ENCODE measurements at places on chromosomes 12 and 14.

- no peak for DNase-seq
These were observed at the start of gene RTN1 for GRCh38 chr14:59870277-59871165. Gene RTN1 (minus strand): TSS chr14:59870776. CDS start chr14:59870630, 146 bp downstream.

GRCh38 chr12:22215467-22216253 is 118.8 kb downstream of the ST8SIA1 start:
- DNase-seq: no peak

- DNase-seq: no peak
These were observed 68.0 kb downstream of the SPPL3 start for GRCh38 chr12:120836114-120836684.

DNA sequence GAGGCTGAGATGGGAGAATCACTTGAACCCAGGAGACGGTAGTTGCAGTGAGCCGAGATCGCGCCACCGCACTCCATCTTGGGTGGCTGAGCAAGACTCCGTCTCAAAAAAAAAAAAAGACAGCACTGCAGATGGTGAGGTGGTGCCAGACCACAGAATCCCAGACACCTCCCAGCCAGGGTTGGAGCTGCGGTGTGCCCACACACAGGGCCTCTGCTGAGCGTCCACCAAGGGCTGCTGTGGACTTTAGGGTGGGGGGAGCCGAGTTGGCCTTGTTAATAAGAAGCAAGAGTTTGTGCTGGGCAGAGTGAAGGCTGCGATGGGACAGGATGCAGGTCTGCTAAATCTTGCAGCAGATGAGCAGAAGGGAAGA is 14.2 kb downstream of the KMT5A start:
- no peak for DNase-seq

DNA sequence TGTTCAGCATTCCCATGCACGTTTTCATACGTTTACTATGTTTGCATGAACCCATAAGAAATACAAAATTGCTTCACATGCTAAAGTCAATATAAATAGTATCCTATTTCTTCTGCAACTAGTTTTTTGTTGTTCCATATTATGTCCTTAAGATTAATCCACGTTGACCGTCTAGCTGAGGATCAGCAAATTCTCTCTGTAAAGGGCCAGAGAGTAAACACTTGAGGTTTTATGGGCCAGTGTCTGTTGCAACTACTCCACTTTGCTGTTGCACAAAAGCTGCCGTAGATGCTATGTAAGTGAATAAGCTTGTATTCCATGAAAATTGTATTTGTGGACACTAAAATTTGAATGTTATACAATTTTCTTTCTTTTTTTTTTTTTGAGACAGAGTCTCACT is 21.1 kb upstream of the PITPNM2 start:
- DNase-seq: no peak

- no peak for DNase-seq
These were observed 198.0 kb upstream of the RTL1 start for GRCh38 chr14:101101456-101102056.

DNA sequence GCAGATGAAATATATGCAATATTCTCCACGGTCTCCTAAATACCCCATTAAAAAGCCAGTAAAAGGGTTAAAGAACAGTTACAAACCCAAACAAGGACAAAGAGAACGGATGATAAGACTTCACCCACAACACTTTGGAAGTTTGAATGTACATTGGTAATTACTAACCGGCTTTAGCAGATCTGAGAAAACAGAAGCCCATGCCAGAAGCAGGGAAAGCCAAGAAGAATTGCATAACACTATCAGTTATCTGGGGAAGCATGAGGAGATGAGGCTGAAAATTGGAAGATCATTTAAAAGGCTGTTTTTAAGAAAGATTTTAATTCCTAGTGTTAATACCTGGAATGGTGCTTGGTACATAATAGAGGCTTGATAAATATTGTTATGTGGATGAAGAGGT is 55.6 kb upstream of the MYBPC1 start:
- no peak for DNase-seq

DNA sequence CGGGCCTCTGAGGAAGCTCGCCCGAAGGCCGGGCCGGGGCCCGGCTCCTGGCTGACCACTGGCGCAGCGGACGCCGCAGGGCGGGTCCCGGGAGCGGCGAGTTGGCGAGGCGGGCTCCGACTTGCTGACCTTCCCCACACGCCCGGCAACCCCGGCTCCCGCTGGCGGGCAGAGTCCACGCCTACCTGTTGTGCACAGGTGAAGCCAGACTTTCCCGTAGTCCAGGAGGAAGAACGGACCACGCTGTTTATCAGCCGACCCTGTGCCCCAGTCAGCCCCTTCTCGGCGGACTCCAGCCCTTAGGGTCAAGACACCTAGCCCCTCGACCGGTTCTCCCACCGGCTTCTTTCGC is 407 bp downstream of the HEATR5A start:
- no peak for DNase-seq

DNA sequence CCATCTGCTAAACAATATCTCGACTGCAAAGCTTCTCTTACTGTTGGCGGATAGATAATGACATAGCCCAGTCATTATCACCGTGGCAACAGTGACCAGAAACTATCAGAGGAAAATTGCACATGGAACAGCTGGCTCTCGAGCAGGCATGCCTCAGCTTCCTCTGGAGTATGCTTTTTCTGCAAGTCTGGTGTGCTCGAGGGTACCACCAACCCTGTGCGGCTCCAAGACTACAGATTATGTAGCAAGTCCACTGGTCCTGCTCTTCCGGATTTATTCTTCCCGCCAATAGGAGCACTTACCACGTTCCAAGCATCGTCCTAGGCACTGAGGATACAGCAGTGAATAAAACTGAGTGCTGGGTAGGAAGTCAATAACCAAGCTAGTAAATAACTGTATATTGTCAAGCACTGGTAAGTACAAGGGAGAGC is 1.4 kb upstream of the GLRX5 start:
- no peak for DNase-seq

- no peak for DNase-seq
These were observed 82.7 kb downstream of the TBC1D30 start for GRCh38 chr12:64907097-64907496.

- DNase-seq: no peak
These were observed 31.5 kb downstream of the FBXL14 start for GRCh38 chr12:1562813-1563407.

GRCh38 chr14:55502746-55503284 is 62.4 kb upstream of the TBPL2 start:
- DNase-seq: no peak

DNA sequence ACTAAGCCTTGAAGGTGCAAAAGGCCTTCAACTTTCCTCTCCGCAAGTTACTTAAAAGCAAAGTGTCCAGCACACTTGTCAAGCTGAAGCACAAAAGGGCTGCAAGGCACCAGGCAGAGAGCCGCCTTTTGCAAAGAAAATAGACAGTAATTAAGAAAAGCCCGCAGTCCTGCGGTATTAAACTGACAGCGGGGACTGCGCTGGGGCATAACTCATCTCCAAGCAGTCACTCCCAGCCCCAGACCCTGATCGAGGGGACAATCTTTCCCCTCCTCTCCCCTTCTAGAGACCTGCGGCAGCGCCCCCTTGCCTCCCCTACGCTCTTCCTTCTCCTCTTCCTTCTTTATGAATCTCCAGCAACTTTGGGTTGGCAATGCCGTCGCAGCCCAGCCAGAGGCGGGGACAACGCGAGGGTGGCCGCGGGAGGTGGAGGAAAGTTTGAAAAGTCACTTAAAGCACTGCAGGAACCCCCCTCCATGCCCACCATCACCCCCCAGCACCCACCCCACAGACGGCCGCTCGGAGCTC is 200.9 kb upstream of the CAND1 start:
- DNase-seq: no peak

GRCh38 chr12:120994059-120994458 is 15.7 kb downstream of the HNF1A start:
- DNase-seq: no peak

DNA sequence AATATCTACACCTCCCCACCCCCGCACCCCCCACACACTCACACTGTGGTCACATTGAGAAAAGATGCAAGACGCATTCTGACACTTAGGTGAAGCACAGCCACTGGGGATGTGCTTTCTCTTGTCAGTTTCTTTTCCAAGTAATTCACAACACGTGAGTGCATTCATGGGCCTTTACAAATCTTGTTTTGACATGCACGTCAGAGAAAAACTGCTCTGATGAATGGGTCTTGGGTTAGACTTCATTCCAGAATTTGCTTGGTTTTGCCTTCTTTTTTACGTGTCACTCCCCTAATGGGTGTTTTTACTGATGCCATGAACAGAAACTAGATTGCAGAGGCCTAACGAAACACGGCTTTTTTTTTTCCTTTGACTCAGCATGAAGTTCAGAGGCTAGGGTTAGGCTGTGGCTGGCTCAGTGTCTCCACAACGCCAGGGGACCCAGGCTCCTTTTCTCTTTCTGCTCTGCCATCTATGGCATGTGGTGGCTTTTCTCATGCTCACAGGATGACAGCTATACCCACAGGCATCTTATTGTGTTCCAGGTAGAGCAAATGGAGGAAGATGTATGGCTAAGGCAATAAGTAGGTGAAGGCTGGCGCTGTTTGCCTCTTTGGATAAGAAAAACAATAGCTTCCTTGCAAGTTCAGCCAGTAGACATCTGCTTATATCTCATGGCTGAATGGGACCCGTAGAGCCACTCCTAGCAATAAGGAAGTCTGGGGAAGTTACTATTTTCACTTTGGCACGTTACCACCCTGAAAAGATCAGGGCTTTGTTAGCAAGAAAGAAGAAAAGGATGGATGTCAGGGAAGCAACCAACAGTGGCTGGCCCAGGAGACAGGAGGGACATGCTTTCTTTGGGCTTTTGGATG is 253.3 kb downstream of the SLC15A4 start:
- DNase-seq: no peak

DNA sequence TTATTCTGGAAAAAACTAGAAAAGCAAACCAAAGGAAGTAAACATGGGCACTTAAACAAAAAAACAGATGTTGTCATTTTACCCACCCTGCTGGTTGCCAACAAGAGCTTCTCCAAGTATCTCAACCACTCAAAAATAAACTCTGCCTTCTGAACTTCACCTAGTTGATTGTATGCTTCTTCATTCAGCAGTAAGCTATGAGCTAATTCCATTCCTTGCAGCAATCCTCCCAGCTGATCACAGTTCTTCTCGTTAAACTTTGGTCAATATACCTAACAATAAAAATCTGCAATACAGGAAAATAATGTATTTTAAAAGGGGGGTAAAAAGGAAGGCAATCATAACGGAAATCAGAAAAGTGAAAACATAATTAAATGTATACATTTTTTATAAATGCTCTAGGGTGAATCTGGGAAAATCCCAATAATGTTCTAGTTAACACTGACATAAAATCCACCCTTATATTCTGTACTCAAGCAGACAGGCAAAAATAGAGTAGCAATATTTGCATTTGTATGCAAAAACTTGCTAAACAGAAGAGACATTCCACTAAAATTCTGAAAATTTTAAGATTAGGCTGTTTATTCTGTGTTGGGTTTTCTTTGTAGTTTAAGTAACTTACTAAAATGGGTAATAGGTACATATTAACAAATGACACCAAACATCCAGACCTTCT is 17.4 kb downstream of the HEATR5A start:
- DNase-seq: no peak

DNA sequence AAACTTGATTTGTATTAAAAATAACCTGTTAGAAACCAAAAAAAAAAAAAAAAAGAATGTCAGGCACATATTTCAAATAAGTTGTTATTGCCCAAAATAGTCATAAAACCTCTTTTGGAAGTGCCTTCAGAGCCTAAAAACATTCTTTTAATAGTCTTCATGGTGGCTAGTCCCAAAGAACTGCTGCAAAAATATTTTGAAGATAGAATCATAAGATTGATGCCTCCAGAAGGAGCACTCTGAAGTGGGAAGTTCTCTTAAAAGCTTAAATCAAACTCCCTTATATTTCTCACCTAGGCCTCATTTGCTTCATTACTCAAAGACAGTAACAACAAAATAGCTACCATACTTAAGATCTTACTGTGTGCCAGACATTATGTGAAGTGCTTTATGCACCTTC is 27.2 kb upstream of the NT5DC3 start:
- DNase-seq: no peak
